ENCODE measurements at places on chromosomes 2 and 18.
A peak's percentile ranks its signal among the peaks of the same experiment; 100 is the strongest.

GRCh38 chr2:238848691-238848975, 748 bp downstream of the TWIST2 start:
- DNase-seq: no peak

DNA sequence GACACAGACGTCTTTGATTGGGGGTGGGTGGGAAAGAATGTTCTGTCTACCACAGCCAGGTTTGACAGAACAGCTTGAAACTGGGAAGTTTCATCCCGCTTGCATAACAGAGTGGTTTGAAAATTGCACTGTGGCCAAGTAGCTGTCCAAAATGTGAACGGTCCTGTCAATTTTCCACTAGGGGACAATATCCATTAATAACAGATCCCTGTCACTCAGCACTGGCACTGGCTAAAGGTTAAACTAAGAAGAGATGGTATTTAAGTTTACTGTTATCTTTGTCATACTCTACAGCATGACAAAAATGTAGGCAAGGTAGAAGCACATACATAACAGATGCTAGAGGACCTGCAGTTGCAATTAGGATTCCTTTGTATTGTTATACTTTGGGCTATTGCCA, 55.6 kb upstream of the ACMSD start:
- no peak for DNase-seq

DNA sequence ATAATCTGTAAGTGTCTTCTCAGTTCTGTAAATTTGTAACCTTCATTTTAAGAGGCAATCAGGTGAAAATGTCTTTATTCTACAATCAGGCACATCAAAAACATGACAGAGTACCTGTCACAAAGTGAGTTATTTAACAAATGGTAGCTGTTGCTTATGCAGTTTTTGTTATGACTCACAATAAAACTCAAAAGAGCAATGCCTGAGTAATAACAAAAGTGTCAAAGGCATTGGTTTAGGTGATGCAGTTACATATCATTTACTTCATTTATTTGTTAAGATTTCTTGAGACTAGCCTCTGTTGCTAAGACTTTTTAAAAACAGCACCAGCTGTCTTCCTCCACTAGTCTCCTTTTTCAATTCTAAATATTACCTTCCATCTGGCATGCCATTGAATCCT, 177.8 kb downstream of the KIAA1328 start:
- DNase-seq: no peak

- DNase-seq: no peak
These were observed 88.0 kb upstream of the GPC1 start for GRCh38 chr2:240347373-240347940.

GRCh38 chr2:98948956-98949739, 13.1 kb upstream of the CRACDL start:
- DNase-seq: no peak

- DNase-seq: no peak
These were observed 332.5 kb downstream of the PID1 start for GRCh38 chr2:228938629-228939028.

- DNase-seq: no peak
These were observed 35.0 kb upstream of the DSC1 start for GRCh38 chr18:31197676-31198075.

DNA sequence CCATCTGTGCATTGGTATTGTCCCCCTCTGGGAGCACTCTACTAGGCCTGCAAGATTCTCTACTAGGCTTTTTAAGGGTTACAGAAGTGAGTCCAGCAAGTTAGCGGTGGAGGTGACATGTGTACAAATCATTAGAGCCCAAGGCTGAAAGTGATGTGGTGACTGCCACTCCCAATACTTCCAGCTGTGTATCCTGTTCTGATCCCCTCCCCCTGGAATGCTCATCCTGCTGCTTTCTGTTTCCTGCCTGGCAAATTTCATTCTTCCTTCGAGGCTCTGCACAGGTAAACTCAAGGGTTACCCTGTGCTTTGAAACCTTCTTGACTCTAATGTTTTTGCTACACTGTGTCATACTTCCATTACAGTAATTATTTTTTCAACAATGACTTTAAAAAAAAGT, 258.5 kb upstream of the REV1 start:
- DNase-seq: no peak

DNA sequence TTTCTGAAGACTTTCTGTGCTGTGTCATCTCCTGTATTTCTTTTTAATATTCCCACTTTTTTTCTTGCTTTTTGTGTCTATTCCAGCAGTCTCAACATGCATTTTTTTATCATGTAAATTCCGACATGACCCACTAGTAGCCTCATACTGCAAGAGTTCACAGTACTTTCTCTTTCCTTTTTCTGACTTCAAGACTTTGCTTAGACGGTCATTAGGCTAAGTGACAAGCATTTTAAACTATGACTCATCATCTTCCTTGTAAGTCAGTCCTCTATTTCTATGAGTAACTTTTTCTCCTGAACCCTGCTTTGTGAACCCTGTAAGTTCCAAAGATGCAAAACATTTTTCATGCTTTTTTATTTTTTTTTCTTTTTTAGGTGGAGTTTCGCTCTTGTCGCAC, 381.2 kb downstream of the TXNL1 start:
- DNase-seq: no peak

- no peak for DNase-seq
These were observed 89.8 kb upstream of the BCL2L11 start for GRCh38 chr2:111030945-111031344.

GRCh38 chr2:98280376-98281102, 65.7 kb upstream of the CNGA3 start:
- DNase-seq: no peak

DNA sequence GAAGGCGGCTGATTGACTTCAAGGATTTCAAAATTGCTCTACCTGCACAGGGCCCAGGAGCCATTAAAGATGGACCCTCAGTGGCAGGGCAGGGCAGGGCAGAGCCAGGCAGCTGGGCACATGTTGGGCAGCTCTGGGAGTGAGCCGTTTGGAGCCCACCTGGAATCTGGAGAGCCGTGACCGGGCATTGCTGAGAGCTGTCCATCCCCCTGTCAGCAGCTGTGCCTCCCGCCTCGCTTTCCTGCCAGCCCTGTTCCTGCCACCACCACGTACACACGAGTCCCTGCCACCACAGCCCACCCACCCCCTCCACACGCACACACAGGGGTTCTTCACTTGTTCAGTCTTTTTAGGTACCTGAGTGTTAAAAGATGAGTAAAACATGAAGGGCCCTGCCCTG, 22.9 kb downstream of the ATOH8 start:
- DNase-seq: no peak

- no peak for DNase-seq
These were observed at the start of gene HRH4 for GRCh38 chr18:24460388-24460787. Gene HRH4 (plus strand): TSS chr18:24460637. CDS start chr18:24460729, 92 bp downstream.

- DNase-seq: no peak
These were observed 126.2 kb downstream of the RAPGEF4 start for GRCh38 chr2:172861656-172862476.

DNA sequence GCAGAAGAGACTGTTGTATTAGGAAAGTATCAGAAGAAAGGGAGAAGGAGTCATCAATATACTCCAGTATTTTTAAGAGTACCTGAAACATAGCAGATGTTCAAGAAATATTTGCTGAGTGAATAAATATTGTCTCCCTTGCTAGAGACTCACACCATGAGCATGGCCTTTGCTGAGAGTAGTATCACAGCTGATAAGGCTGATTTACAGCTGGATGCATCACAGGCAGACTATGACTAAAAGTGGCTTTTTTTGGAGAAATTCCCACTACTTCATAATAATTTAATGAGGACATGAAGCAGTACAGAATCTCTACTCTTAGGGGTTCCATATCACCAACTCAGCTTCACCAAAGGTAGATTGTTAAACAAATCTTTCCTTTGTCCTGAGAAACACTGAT, 373.3 kb downstream of the RBM43 start:
- no peak for DNase-seq

- no peak for DNase-seq
These were observed 41.0 kb downstream of the EML4 start for GRCh38 chr2:42210203-42210602.

- DNase-seq: no peak
These were observed 33.9 kb upstream of the SIX2 start for GRCh38 chr2:45043174-45043573.

DNA sequence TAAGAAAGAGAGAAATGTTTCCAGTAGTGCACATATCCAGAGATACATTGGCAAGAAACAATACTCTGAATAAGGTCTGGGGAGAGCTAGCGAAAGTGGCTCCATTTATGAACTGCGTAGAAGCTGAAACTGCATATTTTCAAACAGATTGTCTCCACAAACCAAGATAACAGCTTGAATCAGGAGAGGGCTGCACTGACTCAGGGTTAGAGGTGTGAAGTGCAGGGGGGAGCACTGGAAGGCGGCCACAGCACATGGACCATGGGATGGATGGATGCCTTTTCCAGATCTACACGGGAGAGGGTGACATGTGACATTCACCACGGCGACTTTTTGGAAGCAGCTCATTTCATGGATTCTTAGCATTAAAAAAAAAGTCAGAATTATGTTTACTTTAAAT, 729.4 kb downstream of the RNF144A start:
- no peak for DNase-seq

GRCh38 chr2:41717839-41718238, 330.0 kb upstream of the PKDCC start:
- no peak for DNase-seq

DNA sequence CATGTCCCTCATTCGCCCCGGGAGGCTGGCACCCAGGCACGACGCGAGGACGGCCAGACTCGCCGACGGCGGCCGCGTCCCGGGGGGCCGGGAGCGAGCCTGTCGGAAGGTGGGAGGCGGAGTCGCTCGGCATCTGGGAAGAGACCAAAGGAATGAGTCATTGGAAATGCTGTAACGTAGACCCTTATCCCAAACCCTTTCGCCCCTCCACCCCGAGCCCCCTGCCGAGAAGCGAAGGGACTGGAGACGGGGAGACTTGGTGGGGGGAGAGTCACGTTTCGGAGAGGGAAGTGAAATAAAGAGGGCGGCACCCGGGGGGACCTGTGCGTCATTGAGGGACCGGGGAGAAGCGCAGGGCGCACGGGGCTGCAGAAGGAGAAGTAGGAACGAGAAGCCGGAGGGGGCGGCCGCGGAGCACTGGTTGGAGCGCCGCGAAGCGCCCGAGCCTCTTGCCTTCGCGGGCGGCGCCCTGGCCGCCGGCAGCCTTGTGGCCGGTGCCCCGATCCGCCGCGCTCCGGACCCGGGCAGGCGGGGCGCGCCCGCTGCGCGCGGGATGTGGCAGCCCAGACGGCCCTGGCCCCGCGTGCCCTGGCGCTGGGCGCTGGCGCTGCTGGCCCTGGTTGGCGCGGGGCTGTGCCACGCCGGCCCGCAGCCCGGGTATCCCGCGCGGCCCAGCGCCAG, at the start of gene EMILIN2:
Gene EMILIN2 (plus strand): TSS at position 371 of the 681 bp plus-strand sequence. CDS start 183 bp downstream, at position 554.
- peak; percentile 26 for DNase-seq

GRCh38 chr18:6520901-6521300, 106.2 kb upstream of the L3MBTL4 start:
- no peak for DNase-seq

DNA sequence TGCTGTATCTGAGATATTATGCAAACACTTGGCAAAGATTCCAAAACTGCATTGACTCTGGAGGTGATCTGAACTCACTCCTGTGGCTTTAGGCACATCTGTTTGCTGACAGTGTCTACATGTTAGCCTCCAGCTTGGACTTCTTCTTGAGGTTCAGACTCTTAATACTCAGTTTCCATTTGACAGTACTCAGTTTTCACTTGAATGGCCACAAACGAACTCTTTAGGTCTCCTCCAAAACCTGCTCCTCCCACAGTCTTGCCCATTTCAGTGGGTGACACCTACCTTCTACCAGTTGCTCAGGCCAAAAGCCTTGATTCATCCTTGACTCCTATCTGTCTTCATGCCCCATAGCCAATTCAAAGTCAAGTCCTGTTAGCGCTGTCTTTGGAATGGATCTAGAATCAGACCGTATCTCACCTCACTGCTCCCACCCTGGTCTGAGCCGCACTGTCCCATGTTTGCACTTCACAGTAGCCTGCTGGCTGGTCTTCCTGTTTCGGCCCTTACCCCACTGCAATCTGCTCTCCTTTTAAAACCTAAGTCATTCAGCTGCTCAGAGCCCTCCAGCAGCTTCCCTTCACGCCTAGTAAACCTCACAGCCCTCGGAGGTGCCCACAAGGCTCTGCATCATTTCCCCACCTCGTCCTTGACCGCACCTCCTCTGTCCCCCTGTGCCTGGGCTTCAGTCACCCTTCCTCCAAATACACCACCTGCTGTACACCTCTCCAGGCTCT, 10.5 kb downstream of the ATG16L1 start:
- DNase-seq: no peak

DNA sequence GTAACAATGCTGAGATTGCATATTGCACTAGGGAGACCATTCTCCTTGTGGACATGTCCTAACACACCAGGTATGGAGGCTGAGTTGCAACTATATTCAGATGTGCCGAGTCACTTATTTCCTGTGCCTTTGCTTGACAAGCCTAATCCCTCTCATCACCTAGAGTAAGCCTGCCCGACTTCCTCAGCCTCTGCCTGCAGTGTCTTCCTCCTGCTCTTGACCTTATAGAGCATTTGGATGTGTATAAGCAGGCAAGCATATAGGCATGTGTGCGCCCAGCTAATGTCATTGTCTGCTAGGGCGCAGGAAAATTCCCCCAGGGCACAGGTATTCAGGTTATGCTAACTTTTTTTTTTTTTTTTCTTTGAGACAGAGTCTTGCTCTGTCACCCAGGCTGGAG, 316.9 kb downstream of the CDH2 start:
- DNase-seq: no peak

DNA sequence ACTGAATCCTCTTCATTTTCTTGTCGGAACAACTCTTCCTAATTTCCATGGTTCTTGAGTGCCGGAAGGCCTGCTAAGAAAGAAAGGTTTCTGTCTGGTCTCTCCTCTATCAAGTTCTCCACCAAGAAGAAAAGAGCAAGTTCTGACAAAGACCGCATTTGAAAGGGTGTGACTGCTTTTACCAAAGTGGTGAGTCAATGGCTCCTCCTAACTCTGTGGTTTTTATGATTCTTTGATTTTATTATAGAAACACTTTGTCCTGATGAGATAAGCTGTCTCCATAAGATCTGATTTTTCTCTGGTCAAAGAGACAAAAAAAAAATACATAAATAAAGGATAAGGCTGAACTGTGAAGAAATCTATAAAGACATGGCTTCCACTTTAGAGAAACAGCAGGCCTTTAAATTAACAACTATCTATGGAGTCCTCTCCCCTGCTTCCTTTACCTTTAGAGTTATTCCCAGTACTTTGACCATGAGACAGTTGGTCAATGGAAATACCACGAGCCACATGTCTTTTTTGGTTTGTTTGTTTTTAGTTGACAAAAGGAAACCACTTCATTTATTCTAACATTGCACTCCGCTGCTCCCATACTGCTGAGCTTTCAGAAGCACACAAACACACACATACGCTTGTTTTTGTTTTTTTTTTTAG, 67.7 kb downstream of the REL start:
- no peak for DNase-seq

- no peak for DNase-seq
These were observed 67.6 kb upstream of the SERTAD2 start for GRCh38 chr2:64721320-64721623.

- DNase-seq: no peak
These were observed 90.5 kb upstream of the ITGA4 start for GRCh38 chr2:181366675-181367175.

GRCh38 chr2:80073134-80073561, 231.4 kb downstream of the LRRTM1 start:
- no peak for DNase-seq
